ENCODE measurements at places on chromosomes 6 and 20. TPM values are rescaled to one million over a fixed set of nuclear protein-coding genes. Genes with fewer than 3 reads are reported as not detected.

The HLA-B gene
- 465 TPM for total RNA-seq

The NNAT gene
- 0.19 TPM for total RNA-seq

The LYRM4 gene
- 23.3 TPM for total RNA-seq

The SLC12A5 gene
- not detected for total RNA-seq

The CAGE1 gene
- total RNA-seq = 0.11 TPM

The TSPO2 gene
- total RNA-seq = not detected

The C20orf96 gene
- total RNA-seq = 5.4 TPM

The EMILIN3 gene
- total RNA-seq = 6.6 TPM

The DSP gene
- 305 TPM for total RNA-seq

The TRERF1 gene
- total RNA-seq = 1.7 TPM

The CGA gene
- total RNA-seq = 0.49 TPM

The TFAP2B gene
- 0.03 TPM for total RNA-seq

The DYNLRB1 gene
- total RNA-seq = 172 TPM

DNA sequence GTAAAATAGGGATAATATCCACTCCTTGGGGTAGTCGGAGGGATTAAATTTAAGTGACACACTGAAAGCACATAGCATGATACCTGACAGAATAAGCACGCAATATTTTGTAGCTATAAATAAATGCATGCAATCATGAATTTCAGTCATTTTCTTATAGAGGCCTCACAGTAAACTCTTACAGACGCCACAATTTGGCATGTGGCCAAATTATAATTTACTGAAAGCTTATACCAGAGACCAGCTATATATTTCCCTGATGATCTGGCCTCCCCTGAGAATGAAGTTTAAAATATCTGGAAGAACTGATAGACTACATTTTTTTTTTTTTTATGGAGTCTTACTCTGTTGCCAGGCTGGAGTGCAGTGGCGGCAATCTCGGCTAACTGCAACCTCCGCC lies 40.9 kb downstream of the QRSL1 start:
- no peak for DNase-seq

DNA sequence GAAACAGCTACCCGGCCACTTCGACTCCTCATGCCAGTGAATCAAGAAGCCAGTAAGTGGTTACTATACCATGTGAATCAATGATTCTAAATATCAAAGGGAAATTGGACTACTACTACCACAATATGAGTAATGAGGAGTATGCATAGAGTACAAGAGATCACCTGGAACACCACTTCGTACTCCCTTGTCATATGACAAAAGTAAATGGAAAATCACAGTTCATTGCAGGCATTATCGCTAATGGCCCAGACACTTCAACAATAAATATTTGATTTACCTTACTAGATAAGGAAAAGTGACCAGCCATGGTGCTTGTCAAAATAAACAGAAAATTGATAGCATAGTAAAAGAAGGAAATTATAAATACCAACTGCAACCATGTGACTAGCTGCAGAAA lies 73.1 kb downstream of the BMP5 start:
- no peak for DNase-seq

GRCh38 chr20:16671753-16672152 lies 58.1 kb upstream of the SNRPB2 start:
- no peak for DNase-seq

DNA sequence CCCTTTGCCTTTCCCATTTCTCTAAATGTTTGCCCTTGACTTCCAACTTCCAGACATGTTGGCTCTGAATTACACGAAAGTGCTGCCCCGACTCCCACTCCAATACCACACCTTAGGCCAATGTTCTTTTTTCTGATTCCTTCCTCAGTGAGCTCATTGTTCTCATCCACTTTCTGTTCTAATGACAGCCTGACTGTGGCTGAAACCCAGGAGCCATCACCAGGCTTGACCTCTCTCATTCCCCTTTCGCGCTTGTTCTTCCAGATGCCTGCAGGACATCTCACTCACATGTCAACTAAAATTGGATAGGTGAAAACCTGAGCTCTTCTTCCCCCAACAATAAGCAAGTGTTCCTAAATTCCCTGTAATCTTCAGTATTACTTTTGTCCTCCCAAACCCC lies 40.4 kb downstream of the PTPRK start:
- DNase-seq = no peak

DNA sequence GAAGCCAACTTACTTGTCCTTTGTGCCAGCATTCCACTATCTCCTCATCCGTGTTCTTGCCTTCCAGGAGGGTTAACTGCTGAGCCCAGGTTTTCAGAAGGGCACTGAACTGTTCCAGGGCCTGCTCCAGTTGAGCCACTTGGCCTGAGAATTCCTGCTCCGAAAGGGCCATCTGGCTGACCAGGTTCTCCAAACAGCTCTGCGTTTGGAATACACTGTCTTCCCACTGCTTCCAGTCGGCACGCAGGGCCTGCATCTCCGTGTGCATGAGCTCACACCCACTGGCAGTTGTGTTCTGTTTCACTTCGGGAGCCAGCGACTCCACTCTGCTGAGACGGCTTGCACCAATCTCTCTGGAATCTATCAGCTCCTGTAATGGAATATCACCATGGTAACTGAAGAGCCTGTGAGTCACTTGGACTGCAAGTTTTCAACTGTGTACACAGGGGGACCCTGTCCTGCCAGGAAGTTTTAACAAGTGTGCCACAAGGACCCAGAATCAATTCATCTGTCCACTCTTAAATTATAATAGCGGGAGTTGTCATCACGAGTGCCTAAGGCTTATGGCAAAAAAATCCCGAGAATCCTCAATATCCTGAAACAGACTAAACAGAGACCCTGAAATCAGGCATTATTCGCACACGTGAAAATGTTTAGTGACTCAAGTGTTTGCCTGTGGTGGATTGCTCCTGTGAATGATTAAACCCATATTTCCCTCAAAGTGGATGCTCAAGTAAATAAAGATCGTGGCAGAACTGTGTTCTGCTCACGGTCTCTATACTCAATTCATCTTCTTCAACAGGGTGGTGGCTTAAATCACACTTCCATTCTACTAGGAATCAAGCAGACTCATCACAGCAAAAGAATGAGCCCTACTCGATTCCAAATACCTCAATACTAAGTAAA lies 255.9 kb downstream of the SYNE1 start:
- DNase-seq = peak; percentile 83

DNA sequence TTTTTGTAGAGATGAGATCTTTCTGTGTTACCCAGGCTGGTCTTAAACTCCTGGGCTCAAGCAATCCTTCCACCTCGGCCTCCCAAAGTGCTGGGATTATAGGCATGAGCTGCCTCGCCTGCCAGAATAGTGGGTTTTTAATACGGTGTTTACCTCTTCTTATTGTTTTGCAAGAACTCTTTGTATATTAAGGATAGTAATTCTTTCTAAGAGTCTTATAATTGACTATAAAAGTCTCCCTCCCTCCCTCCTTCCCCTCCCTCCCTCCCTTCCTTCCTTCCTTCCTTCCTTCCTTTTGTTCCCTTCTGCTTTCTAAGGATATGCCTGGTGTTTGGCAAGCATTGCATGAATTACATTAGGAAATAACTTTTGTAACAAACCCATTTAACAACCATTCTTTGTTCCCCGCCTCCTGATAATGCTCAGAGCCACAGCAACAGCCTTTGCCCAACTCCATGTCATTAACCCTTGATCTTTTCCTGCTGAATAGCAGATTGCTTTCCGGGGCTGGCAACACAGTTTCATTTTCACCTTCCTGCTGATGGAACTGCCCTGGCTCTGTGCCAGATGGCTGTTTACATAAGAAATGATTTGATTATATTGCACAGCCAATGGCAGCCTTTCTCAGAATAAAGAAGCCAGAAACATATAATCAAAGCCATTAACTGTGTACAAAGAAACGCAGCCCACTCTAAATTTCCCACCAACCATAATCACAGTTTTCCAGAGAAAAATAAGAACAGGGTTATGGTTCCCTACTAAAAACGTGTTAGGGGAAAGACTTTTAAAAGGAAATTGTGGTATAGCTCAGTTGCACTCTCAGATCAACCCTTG lies 143.7 kb upstream of the PTPN1 start:
- DNase-seq = peak; percentile 81

- no peak for DNase-seq
Measured at GRCh38 chr6:33697845-33698244, 13.7 kb downstream of the UQCC2 start.

GRCh38 chr6:51513891-51514747 lies 573.3 kb downstream of the PKHD1 start:
- DNase-seq = no peak

- DNase-seq = no peak
Measured at GRCh38 chr20:52923123-52923937, 48.8 kb upstream of the TSHZ2 start.

GRCh38 chr20:36856195-36856594 lies 19.7 kb upstream of the TLDC2 start:
- DNase-seq = peak; percentile 62

DNA sequence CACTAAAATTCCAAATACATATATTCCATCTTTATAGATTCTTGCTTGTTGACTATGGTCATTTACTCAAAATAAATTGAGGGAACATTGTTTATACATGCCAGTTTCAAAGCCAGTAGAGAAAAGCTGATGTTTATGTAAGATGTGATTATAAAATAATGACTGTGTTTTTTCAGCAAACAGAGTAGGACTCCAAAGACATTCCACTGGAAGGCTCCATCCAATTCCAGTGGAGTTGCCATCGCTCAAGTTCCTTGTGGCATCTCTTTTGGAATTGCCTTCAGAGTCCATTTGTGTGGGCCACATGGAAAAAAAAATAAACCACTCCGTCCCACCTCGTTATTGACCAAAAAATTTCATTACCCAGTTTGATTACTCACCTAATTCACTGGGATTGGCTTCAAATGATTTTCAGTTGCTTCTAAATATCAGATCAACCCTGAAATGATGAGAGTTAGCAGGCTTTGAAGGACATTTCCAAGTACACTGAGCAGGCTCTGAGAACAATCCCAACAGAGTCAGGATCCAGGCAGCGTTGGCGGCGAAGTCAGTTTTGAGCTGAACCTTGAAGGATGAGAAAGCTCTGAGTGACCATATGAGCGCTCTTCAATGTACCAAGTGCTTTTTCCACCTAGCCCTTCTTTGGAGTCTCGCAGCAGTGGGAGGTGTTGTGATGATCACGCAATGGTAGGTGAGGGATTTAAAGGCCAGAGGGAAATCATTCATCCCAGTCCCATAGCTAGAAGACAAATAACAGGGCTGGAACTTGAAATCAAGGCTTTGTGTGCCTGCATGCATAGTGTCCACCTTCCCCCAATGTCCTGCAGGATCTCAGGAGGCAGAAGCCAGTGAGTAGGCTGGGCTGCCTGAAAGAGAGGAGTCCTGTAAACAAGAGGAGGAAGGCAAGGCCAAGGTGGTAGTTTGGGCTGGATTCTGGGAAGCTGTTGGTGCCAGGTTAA lies 281.7 kb downstream of the CDC5L start:
- no peak for DNase-seq

GRCh38 chr6:129552413-129552812 lies 157.6 kb downstream of the ARHGAP18 start:
- no peak for DNase-seq

- no peak for DNase-seq
Measured at GRCh38 chr20:19508449-19508848, 249.6 kb upstream of the RIN2 start.

- DNase-seq = no peak
Measured at GRCh38 chr20:50545126-50545525, 34.9 kb downstream of the PTPN1 start.

DNA sequence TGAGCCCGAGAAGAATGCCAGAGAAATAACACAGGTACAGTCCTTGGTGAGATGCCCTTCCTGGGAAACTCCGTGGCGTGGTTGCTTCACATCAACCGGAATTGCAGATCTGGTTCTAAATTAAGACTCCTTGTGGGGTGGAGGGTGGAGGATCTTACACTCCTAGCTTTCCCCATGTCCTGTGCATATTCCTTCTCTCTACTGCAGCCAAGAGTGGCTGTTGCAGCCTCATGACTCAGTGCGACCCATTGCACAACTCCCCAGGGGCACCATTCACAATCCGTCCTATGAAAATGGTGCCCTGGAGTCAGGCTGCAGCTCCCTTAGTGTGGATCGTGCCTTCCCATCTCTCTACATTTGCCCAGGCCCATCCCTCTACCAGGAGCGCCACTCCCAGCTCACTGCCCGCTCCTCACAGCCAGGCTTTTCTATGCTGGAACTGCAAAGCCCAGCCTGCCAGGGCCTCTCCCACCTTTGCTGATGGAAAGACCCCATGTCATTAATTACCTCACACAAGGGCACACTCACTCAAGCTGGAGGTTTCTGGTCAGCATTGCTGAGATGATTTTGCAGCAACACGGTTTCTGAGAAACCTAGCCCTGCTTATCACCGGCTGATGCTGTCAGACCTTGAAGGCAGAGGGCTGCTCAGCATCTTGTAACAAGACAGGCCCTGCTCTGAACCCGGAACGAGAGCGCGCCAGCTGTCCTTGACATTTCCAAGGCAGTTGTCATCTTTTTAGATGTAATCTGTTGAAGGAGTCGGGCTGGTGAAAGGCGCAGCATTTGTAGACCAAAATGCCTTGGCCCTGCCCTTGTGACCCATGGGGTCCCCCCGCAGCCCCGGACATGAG lies 39.7 kb downstream of the SIRPA start:
- DNase-seq = peak; percentile 89

Data from Right ventricle myocardium inferior (tissue), 1 donor.